ENCODE measurements at places on chromosomes 3 and 15.

GRCh38 chr3:60101621-60102020, 1051.8 kb upstream of the CFAP20DC start:
- no peak for DNase-seq

DNA sequence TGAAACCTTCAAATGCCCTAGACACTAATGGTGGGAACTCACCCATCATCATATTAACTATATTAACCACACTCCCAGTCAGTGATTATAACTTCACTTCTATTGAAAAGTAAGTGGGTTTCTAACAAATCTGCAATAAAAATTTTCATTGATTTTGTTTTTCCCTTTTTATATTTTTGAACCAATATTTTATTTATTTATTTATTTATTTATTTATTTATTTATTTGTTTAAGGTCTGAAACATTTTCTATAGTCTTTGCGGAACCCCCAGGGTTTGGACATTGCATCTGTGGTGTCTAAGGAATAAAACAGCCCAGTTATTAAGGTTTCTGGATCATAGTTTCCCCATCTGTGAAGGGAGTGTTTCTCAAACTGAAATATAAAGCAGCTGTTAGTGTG, 16.2 kb upstream of the PLCL2 start:
- no peak for DNase-seq

GRCh38 chr3:12560505-12561190, 3.8 kb downstream of the MKRN2 start:
- DNase-seq = no peak

GRCh38 chr3:54871867-54872266, 56.0 kb downstream of the LRTM1 start:
- DNase-seq = no peak
